Stimulated activated CD4-positive, alpha-beta T cell treated with anti-CD3 and anti-CD28 coated beads, Interleukin-1b, Interleukin-23, amount 100 ng/mL, for 48 hours (primary cell): ENCODE measurements at places on chromosomes 16 and 17.

DNA sequence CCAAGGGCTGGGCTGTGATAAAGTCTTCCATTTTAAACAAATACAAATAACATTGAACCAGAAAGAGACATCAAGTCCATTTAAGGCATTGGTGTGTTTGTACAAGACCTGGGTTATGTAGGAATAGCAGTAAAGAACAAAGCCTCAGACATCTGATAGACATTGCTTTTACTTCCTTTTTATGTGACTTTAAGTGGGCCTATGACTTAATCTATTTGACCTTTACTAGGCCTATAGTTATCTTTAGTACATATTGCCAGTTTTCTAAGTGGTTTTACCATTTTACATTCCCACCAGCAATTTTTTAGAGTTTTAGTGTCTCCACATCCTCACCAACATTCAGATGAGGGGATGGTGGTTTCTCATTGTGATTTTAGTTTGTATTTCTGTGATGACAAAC lies 298.8 kb downstream of the ZFHX3 start:
- no peak for DNase-seq

DNA sequence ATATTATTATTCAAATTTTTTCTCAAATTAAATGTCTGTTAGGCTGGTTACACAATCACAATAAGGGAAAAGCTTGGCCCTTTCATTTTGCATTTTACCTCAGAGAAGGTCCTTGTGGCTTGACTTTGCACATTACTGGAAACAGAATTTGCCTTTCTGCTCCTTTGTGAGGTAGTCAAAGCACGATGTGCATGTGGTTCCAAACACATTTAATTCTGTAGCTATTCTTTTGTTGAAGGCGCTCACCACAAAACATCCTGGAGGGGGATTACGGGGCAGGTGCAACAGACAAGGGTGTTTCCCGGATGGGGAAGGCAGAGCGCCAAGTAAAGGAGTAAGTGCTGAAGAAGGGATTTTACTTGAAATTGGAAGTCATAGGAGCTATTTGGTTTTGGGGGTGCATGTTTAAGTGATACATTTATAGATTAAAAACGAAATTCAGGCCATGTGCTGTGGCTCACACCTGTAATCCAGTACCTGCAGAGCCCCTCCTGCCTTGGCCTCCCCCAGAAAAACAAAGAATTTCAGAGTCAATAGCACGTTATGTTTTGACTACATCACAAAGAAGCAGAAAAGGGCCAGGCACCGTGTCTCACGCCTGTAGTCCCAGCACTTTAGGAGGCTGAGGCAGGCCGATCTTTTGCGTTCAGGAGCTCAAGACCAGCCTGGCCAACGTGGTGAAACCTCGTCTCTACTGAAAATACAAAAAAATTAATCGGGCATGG lies 31.2 kb upstream of the TENT4B start:
- peak; percentile 63 for DNase-seq

DNA sequence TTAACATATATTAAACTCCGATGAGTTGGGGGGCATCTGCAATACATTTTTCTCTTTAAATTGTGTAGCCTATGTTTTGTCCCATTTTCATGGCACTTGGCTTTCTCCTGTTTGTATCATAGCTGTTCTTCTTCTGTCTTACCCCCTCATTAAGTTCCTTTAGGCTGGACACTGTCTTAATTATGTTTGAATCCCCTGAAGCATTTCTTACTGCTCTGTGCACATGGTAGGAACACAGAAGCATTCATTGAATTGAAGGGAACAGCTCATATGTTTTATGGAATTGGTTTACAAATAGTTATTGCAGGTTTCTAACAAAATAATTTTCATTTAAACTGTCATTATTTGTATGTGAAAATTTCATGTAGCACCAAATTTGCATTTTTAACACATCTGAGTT lies 176.8 kb downstream of the TANC2 start:
- DNase-seq, result no peak

GRCh38 chr17:57524839-57525568 lies 220.1 kb downstream of the CCDC182 start:
- no peak for DNase-seq

DNA sequence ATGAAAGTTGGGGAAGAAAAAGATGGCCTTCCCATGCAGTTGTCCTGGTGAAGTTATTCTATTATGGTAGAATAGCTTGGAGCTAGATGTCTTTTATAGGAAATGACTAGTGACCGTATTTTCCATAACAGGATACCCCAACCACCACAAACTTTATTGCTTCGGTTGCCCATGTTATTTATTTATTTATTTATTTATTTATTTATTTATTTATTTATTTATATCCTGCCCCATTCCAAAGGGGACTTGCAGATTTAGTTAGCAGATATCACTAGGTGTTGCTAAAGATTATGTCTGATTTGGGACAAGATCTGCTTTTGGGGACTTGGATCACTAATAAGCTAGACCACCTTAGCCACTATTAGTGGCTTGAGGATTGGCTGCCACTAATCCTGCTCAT lies 68.3 kb downstream of the ARHGAP44 start:
- no peak for DNase-seq

DNA sequence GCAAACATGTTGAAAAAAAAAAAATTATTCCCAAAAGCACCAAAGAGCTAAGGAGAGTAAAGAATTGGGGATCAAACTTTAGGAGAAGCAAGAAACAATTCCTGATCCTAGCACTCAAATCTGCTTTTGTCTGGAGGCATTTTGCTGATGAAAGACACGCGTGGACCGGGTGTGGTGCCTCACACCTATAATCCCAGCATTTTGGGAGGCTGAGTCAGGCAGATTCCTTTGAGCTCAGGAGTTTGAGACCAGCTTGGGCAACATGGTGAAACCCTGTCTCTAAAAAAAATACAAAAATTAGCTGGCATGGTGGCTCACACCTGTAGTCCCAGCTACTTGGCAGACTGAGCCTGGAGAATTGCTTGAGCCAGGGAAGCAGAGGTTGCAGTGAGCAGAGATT lies 35.4 kb downstream of the ZFP90 start:
- DNase-seq, result no peak

DNA sequence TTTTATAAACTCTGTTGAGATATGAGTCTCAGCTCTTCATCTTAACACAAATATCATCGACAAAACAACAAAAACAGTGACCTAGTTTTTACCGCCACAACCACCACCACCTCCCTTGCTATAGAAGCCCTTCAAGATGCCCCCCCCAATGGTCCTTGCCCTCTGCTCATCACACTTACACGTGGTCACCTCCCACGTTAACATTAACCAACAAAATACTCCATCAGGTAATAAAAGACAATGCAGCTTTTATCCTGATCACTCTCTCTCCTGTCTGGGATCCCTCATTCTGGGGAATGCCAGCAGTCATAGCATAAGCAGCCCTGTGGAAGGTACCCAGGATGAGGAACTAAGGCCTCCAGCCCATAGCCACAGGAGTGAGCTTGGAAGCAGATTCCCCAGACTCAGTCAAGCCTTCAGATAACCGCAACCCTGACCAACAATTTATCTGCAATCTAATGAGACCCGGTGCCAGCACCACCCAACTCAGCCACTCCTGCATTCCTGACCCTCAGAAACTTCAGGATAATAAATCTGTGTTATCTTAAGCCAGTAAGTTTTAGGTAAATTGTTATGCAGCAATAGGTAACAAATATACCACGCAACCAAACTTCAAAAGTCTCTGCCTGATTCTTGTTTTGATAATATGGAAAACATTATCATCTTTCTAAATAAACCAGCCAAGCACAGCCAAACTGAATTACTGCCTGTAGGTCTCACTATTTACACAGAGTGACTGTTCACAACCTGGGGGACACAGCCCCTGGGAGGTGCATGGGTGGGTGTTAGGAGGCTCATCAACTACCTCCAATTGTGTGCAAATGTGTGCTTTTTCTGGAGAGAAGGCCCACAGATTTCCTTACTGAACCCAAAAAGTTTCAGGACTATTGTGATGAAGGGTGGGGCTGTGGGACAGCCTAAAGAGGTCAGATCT lies 6.1 kb downstream of the PECAM1 start:
- no peak for DNase-seq

DNA sequence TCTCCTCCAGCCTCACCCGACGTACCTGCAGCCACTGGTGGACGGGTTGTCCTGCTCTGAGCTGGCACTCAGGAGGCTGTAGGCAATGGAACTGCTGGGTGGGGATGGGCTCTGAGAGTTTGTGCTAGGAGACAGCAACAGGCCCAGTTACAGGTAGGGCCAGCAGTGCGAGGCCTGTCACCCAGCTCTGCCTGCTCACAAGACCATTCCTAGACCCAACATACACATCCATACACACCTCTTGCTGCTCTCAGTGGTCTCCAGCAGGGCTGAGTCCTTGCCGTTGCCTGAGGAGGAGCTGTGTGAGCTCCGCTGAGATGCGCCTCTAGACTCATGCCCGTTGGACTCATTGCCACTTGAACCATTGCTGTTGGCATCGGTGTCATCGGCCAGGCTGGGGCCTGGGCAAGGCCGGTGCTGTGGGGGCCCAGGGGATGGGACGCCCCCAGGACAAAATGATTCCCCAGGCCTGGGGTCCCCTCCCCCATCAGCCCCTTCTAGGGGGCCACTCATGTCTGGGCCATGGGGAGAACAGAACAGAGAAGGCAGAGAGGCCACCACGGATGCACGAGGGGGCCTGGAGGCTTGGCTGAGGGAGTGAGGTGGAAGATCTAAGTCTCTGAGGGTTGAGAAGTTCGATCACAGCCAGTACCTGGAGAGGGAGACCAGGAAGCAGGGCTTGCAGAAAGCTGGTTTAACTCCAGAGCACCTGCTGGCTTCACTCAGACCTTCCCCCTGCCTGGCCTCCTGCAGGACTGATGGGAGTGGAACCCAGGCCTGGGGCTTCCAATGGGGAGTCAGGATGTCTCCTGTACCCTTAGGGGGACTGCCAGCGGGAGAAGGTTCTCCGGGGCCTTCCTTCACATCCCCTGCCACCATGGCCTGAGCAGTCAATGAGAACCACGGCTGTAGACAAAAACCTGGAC lies 1.7 kb downstream of the PER1 start:
- no peak for DNase-seq

DNA sequence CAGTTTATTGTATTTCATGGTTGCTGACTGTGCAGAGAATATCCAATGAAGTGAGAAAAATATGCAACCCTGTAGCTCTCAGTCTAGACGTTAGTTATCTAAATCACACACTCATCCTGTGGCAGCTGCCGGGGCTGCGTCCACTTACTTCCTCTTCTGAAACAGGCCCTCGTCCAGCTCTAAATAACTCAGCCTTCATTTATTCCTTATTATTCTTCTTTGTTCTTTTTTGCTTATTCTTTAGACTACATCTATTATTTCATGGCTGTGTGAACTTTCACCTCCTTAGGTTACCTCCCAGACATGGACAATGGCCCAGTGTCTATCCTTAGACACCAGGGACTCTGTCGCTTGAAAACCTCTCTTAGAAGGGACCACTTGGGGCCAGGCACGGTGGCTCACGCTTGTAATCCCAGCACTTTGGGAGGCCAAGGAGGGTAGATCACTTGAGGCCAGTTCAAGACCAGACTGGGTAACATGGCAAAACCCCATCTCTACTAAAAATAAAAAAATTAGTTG lies 3.4 kb upstream of the THUMPD1 start:
- DNase-seq, result no peak

GRCh38 chr16:87721622-87722585 lies 43.9 kb downstream of the KLHDC4 start:
- DNase-seq, result no peak

DNA sequence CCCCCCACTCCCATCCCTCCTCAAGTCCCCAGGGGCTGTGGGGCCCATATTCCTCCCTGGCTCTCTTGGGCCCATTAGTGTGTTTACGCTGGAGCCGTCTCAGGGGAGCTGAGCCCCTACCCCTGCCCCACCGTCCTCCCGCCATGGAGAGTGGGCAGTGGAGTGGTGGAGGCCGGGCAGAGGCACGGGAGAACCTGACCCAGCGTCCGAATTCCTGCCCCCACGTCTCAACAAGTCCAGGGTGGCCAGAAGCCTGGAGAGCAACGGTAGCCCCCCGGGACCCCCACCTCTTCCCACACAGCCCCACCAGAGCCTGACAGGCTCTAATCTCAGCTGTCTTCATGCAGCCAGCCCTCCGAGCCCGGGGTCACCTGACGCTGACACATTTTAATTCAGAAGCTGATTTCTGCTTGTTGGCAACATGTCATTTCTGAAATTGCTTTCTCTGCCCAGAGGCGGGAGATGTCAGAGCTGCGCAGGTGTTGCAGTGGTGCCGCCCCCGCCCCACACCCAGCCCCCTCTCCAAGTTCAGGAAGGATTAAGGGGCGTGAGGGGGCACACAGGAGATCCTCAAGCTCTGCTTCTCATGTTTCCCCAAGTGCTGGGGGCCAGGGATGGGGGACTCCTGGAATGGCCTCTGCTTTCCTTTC lies 32.6 kb downstream of the WNT9B start:
- DNase-seq, result no peak

DNA sequence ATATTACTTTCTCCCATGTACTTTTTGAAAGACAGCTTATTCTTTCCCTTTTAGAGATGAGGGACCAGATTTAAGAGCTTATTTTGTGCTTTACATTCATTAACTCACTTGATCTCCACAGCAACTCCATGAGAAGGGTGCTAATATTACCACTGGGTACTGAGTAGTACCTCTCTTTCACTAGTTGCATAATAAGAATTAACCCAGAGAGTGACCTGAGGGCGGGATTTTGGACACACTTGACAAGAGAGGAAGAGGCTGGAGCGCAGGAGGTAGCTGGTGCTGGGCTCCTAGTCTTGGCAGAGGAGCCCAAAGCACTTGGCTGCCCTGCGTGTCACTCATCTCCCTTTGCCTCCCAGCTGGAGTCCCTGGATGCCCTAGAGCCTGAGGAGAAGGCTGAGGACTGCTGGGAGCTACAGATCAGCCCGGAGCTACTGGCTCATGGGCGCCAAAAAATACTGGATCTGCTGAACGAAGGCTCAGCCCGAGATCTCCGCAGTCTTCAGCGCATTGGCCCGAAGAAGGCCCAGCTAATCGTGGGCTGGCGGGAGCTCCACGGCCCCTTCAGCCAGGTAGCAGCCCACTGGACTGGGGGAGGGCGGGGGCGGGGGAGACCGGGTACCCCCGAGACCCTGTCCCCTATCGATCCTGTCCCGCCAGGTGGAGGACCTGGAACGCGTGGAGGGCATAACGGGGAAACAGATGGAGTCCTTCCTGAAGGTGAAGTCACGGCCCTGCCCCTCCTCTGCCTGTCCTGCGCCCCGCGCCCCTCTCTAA lies 1.7 kb upstream of the MAZ start:
- DNase-seq, result no peak

DNA sequence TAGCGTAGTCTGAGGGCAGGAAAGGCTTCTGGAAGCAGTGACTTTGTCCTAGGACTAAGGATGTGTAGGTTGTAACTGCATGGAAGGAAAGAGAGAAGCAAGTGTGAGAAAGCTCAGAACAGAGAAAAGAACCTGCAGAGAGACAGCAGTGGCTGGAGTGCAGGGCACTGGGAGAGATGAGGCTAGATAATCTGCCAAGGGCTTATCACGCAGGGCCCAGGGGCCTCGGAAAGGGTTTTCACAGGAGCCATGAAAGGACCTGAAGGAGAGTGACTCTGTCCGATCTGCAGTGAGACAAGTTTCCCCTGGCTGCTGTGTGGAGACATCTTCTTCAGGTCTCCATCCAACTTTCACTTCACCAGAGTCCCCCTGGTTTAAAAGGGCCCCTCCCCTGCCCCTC lies 7.1 kb upstream of the SRCAP start:
- no peak for DNase-seq
